Suppressor macrophage treated with lipopolysaccharide for 1 hour (primary cell): ENCODE measurements at places on chromosomes 5 and 9.
A peak's percentile ranks its signal among the peaks of the same experiment; 100 is the strongest.

DNA sequence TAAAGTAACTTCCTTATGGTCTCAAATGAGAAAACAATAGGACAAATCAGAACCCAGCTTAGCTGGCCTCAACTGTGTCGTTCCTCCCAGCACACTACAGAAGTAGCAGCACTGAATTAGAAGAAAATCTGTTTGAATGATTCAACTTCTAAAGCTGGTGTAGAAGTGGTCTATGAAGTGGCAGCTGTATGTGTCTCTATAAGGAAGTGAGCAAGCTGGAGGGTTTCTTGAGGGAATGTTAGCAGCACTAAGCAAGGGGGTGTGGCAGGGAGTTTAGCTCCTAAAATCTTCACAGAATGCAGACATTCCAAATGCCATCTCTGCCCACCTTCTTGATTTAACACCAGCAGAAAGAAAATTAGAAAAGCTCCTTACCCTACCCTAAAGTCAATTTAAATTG is 4.1 kb downstream of the KLF9 start:
- peak; percentile 84 for DNase-seq

DNA sequence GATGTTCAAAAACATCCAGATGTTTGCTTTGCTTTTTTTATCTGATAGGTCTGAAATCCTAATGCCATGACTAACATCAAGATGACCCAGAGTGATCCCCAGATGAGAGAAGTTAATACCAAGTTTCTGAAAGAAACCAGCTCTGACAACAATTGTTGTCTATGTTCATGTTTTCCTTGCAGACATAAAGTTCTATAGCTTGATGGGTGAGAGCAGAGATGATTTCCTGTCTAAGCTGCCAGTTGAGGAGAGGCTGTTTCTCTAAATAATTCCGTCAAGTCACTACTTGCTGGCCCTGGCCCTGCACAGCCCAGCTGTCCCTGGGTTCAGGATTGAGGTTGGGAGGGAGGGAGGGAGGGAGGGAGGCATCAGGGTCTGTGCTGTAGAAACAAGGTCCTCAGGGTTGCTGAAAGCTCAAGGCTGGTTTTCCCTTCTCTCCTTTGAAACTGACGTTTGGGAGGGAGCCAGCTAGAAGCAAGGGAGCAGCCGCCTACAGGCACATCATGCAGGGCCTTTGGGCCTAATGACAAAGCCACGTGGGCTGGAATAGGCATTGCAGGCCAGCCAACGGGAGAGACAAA is 3.9 kb downstream of the SPARC start:
- peak; percentile 46 for DNase-seq

DNA sequence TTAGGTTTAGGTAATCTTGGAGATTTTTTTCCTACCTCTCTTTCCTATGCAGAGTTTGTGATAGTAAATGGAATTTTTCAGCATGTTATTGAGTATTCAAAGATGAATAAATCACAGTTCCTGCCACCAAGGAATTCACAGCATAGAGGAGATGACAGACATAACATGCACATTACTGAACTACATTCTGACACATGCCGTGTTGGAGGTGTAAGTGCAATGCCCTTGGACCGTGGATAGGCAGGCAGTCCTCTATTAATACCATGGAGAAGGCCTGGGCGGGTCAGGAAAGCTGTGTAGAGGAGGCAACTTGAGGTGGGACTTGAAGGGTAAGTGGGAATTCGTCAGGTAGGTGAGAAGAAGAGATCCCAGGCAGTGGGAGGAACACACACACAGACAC is 43.9 kb downstream of the MCCC2 start:
- no peak for DNase-seq

DNA sequence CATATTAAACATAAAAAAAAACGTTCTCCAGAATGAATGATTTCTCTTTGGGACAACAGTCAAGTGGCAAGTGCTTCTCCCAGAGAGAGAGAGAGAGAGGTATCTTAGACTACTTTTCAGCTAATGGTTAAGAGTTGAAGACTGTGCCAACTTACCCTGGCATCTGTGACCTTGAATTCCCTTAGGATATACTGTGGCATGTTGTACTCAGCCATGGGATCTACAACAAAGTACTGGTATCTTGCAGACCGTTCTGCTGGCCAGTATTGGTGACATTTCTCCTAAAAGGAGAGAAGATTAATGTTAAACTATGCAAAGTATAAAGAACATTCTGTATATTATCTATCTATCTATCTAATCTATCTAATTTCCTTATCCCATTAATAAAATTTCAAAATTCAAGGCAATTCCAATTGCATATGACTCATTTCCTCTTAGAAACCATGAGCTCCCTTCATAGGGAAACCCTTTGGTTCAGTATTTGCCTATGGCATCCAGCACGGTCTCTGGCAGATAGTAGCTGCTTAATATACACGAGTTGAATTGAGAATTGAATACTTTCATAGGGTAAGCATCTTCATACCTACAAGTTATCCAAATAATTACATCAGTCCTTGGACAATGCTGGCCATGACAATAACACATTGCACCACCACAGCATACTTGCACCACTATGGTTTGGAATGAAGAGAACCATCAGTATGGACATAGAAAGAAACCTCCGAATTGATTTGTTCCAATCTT is 539.4 kb upstream of the DMAC1 start:
- no peak for DNase-seq

GRCh38 chr9:12846035-12846434 is 71.2 kb downstream of the LURAP1L start:
- DNase-seq, result no peak

- peak; percentile 42 for DNase-seq
Measured at GRCh38 chr5:89904442-89904841, 505.1 kb downstream of the CETN3 start.

GRCh38 chr9:135796784-135797485 is 95.0 kb downstream of the KCNT1 start:
- DNase-seq, result no peak

- no peak for DNase-seq
Measured at GRCh38 chr5:88518131-88519016, 249.7 kb upstream of the TMEM161B start.

GRCh38 chr5:51661646-51662265 is 278.5 kb downstream of the ISL1 start:
- no peak for DNase-seq

- no peak for DNase-seq
Measured at GRCh38 chr9:75658301-75658905, 232.1 kb upstream of the PCSK5 start.

DNA sequence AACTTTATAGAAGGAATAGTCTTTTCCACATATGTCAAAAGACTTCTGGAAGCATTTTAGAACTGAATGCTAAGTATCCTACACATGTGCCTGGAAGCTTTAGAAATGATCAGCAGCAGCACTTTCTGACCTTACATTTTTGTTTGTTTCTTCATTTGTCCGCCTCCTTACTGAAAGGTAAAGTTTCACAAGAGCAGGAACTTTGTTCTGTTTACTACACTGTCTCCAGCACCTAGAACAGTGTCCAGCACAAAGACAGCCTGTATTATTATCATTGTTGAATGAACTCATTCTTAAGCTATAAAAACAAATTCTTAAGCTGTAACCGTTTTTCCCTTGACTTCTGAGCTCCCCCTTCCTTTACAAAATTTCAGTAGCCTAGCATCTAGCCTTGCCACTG is 14.8 kb downstream of the PIP5K1B start:
- DNase-seq, result no peak

DNA sequence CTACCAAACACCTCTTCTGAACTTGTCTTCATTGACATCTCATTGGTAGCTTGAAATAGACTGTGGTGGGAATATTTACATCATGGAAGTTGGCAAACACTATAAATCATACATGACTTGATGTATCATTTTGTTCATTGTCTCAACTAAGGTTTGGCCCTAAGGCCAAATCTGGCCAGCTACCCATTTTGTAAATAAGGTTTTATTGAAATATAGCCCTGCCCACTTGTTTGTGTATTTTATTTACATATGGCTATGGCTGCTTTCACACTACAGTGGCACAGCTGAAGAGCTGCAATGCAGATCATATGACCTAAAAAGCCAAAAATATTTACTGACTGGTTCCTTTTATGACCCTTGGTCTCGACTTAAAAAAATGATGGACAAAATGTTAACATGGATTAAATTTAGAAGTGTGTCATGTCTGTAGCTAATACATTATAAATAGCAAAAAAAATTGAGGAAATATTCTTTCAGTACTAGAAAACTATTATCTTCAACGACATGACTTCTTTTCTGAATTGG is 22.1 kb downstream of the FAM240B start:
- no peak for DNase-seq

DNA sequence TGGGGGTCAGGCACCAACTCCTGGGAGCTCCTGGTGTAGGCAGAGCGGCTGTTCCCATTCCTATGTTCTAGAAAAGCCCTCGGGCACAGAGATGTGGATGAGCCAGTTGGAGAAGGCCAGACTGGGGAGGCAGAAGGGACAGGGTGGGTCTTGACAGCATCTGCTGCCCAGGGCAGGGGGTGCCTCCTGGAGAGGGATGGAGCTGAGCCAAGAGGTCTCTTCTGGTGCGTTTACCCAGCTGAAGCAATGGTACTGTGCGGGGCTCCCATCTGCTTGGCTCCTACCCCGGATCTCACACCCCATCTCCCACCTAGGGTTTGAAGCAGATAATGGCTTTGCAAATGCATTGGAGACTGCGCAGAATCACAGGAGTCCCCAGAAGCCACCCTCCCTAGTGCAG is 41.3 kb downstream of the SHB start:
- no peak for DNase-seq

DNA sequence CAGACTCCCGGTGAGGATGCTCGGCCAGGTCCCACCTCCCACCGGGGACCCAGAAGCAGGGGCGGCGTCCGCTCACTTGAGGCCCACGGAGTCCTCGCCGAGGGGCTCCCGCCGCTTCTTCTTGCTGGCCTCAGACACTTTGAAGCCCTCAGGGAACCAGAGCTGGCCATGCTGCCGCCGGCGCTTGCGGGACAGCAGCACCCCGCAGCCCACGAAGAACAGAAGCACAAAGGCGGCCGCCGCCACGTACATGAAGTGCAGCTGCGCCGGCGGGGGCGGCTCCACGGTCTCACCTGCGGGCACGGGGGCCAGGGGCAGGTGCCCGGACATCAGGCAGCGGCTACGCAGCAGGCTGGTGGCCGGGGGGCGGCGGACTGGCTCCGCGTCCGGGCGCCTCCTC is 19.4 kb upstream of the SEC16A start:
- no peak for DNase-seq

DNA sequence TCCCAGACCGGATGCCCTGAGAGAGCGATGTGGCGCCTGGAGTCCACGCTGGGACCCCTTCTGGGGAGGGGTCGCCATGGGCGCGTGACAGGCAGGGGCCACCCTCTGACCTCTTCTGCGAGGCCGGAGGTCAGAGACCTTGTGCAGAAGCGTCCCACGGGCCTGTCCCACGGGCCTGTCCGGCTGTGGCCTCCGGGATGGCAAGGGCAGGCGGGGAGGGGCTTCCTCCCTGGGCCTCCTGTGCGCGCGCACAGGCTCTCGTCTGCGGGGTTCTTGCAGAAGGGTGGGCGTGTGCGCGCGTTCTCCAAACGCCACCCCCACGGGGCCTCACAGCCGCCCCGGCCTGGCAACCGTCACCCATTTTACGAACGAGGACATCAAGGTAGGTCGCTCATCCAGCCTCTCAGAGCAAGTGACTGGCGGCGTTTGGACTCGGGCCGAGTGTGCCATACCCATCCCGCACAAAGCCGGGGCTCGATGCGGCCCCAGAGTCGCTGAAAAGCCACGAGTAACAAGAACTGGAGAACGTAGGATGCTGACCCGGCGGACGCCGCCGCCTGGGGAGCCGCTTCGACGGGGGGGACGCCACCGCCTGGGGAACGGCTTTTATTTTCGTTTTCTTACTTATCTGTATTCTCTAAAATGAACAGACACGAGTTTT is 897 bp downstream of the AHRR start:
- peak; percentile 69 for DNase-seq

DNA sequence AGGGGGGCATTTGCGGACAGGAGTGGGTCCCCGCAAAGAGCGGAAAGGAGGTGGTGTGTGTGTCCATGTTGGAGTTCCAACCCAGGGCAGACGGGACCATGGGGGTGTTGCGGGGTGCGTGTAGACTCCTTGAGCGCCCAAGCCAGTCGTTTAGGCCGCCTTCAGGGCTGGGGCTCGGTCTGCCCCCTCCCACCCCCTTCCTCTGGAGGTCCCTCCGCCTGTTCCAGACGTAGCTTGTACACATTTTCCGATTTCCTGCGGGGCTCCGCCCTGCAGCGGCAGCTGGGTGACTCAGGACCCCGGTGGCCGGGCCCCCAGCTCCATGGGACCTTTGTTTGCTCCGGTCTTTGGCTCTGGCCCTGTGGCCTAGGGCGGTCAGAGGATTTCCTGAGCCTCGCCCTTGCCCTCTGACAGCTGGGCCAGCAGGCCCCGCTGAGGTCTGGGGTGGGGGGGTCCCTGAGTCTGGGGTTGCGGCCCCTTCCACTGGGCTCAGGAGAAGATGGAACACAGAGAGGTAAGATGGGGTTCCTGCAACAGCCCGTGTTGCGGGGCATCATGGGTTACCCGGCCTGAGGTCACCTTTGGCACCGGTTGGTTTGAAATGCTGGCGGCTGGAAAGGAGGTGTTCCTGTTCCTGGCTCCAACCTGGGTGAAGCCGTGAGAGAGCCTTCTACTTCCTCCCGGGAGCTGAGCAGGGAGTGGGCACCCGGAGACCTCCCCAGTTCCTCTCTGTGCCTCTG is 1.5 kb downstream of the PKN3 start:
- no peak for DNase-seq

GRCh38 chr9:108755979-108756378 is 99.8 kb downstream of the ACTL7B start:
- no peak for DNase-seq

- no peak for DNase-seq
Measured at GRCh38 chr5:51194671-51195070, 188.6 kb upstream of the ISL1 start.

DNA sequence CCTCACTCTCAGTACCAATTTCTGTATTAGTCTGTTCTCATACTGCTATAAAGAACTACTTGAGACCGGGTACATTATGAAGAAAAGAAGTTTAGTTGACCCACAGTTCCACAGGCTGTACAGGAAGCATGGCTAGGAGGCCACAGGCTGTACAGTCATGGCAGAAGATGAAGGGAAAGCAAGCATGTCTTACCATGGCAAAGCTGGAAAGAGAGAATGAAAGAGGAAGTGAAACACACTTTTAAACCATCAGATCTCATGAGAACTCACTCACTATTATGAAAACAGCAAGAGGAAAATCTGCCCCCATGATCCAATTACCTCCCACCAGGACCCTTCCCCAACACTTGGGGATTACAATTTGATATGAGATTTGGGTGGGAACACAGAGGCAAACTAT is 698.8 kb downstream of the CDH9 start:
- no peak for DNase-seq

- no peak for DNase-seq
Measured at GRCh38 chr5:57862471-57862911, 379.9 kb upstream of the ACTBL2 start.
